ENCODE measurements at places on chromosomes 1 and 21.

DNA sequence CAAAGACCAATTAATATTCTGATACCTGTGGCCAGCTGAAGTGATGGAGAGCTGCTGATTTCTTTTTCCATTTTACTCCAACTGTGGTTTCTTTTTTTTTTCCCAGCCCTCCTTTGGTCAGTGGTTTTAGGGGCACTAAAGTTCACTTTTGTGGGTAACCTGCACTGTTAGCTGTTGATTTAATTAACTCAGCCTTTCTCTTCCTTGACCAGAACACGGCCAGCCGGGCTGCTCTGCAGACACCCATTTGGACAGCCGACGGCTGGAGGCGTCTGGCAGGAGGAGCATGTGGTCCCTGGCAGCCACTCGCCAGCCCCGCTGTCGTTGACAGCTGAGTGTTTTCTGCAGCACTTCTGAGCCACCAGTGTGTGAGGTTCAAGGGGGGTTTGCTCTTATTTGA is 136.2 kb upstream of the RUNX3 start:
- no peak for DNase-seq

DNA sequence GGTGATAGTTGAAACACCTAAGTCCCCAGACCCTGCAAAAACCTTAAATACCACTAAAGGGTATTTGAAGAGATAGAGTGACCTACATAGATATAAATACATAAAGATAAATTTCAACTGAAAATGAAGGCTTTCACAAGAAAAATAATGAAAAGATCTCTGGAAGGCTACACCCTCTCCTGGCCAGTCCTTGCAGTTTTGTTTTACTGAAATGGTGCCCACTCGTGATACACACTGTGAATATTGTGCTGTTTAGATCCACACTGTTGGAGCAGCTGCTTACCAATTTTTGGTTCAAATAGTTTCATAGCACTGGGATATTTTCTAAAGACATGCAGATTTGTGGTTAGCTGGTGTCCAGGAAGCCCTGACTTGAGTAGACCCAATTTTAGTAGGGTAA is 31.5 kb upstream of the RNF187 start:
- DNase-seq, result no peak

DNA sequence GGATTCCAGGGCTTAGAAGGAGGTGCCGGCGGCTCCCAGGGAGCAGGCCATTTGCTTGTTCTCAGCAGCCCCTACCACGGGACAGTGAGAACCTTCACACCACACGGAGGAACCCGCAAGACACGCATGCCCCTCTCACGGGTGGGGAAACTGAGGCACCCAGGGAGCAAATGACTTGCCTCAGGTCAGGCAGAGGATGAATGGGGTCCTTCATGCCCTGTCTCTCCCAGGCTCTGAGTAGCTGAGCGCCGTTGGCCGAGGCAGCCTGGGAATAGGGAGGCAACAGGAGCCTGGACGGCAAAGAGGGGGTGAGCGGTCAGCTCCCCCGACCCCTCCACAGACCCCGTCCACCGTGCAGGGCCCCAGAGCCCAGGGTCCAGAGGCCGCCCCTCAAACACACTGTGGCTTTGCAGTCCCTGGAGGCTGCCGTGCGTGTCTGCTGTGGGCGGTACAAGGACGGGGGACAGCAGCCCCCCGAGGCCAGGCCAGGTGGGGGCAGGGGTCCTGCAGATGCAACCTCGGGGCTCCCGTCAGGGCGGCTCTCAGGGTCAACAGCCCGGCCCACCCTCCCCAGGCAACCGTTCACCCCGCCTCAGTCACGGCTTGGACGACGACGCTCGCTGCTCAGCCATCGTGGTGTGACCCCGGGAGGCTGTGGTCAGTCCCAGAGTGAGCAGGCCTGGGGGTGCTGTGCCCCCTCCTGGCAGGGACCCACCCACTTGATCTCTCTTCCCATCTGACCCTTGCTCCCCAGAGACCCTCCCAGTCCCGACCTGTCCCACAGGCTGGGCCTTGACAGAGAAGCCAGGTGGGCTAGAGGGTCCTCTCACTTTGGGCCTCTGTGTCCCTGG is 15.8 kb upstream of the COL6A2 start:
- DNase-seq, result no peak

DNA sequence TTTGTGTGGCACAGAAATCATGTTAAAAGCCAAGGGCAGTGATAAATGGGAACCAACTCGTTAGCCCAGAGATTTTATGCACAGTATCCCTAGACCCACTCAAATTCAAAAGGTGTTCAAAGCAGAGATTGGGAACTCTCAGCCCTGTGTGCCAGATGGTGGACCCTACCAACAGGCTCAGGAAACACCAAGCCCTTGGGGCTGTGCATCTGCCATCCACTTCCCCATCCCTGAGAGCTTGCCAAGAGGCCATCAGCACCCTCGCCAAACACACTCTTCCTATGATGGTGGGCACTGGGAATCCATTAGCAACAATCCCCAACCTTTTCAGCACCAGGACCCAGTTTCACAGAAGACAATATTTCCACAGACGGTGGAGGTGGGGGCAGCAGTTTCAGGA is 194.2 kb upstream of the NFIA start:
- no peak for DNase-seq

- peak; percentile 25 for DNase-seq
Measured at GRCh38 chr1:43522776-43523480, 7.8 kb upstream of the PTPRF start.

DNA sequence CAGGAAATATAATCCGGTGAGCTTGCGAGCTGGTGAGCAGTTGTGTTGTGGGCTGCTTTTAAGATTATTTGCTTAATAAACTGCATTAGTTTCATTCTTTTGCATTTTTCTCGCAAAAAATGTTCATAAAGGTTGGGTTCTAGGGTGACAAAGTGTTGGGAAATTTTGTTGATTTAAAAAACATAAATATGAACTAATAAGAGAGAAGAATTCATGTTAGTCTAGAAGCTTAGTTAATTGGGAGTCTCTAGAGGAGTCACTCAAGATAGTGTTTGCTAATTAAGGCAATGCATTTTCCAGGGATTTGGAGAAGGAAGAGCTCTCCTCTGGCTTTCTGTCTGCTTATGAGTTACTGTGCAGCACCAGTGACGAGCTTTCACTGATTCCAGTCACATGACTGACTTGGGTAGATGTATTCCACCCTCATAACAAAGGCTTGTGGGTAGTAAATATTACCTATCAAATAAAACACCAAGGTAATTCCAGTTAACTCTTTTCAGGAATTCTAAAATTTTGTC is 417.0 kb downstream of the PTBP2 start:
- no peak for DNase-seq

DNA sequence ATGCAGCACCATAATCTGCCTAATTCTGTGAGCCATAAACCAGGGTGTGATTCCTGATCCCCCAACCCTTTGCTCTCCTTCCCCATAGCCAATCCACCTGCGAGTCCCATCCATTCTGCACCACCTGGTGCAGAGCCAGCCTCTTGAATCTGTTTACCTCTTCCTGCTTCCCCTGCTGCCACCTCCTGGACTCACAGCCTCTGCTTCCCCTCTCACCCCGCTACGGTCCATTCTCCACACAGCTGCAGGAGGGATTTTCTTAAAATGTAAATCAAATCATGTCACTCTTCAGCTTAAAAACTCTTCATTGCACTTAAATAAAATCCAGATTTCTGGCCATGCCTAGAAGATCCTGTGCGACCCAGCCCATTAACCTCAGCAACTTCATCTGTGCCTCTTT is 186.7 kb downstream of the FOXD2 start:
- DNase-seq, result no peak

- DNase-seq, result no peak
Measured at GRCh38 chr1:209770636-209771415, 13.5 kb downstream of the C1orf74 start.

GRCh38 chr1:24955161-24955560 is 25.1 kb upstream of the RUNX3 start:
- no peak for DNase-seq

GRCh38 chr1:232009741-232010140 is 383.2 kb downstream of the DISC1 start:
- DNase-seq, result no peak

GRCh38 chr1:116185161-116185701 is 74.0 kb downstream of the MAB21L3 start:
- DNase-seq, result no peak

GRCh38 chr21:34143685-34144182 is 70.4 kb downstream of the MRPS6 start:
- no peak for DNase-seq

- DNase-seq, result no peak
Measured at GRCh38 chr21:32708069-32708468, 19.7 kb downstream of the SYNJ1 start.

DNA sequence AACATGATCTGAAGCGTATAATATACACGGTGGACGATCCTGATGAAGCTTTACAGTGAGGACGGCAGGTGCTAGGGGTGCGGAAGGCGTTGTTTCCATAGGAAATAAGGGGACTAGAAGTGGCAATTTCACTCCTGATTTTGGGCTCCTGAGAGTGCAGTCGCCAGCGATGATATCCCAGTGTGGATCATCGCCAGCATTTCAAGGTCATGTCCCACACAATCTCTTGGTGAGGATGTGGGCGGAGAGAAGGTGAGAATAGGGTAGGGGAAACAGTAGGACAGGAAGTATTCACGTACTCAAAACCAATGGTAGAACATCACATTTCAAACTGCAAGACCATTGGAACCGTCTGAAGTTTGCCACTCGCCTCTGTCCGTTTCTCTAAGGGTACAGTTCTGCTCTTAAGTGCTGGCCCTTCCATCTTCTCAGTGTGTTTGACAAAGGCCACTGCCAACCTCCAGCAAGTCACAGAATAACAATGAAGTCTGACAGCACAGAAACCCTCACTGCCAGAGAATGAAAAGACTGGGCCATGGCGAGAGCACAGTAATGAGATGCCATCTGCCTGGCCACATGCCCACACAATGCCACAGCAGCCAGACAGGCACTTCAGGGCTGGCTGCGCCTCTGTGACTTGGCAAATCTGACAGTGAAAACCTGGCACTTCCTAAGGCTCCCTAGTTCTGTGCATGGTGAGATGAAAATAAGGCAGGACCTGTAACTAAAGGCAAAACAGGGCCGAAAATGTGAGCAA is 27.9 kb downstream of the PCSK9 start:
- no peak for DNase-seq

DNA sequence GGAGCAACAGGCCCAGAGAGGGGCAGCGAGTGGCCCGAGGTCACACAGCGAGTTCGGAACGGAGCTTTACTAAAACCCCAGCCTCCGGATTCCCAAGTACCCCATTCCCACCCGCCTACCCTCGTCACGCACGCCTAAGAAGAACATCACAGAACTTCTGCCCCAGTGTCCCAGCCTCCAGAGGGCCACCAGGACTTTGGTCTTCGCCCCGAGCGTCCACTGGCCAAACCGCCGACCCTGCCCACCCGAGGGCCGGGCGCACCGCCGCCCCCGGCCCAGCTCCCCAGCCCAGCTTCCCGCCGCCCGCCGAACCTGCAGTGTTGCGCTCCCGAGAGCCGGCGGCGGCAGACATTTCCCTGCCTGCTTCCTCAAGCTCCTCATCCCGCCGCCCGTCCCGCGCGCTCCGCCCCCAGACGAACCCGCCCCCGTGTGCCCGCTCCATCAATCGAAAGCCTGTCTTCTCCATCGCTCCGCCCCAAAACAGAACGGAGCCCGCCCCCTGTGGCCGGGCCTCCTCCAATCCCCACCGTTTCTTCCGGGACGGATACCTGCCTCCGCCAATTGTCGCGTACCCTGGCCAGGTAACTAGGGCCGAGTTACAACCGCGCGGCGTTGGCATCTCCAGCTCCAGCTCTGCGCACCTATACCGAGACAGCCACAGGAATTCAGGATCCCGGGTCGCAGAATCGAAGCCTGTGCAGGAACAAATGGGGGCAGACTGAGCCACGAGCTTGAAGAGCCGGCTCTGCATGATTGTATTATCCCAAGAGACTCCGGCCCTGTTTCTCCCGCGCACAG is 15.3 kb downstream of the INPP5B start:
- DNase-seq, result peak; percentile 78

GRCh38 chr1:234734412-234734835 is 124.4 kb upstream of the IRF2BP2 start:
- DNase-seq, result no peak

DNA sequence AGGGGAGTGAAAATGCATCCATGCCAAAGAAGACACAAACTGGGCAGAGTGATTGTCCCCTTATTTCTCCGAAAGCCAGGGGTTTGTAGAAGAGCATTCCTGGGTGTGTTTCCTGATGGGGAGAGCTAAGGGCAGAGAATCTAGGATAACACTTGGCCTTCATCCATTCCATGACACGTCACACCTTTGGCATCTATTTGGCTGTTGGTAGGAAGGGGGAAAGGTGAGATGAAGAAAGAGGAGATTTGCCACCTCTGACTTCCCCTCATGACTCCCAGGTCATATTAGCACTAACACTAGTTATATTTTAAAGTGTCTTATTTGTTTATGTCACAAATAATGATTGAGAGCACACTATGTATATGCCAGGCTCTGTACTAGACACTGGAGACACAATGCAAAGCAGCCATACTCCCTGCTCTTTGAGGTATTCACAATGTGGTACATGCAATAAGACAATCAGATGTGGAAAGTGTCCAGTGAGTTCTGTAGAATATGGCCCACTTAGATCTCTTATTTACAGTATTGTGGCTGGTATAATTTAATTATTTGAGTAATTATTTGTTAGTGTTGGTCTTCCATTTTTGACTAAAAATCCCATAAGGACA is 54.5 kb upstream of the GADD45A start:
- no peak for DNase-seq

GRCh38 chr1:33762109-33762830 is 101.6 kb upstream of the HMGB4 start:
- no peak for DNase-seq

DNA sequence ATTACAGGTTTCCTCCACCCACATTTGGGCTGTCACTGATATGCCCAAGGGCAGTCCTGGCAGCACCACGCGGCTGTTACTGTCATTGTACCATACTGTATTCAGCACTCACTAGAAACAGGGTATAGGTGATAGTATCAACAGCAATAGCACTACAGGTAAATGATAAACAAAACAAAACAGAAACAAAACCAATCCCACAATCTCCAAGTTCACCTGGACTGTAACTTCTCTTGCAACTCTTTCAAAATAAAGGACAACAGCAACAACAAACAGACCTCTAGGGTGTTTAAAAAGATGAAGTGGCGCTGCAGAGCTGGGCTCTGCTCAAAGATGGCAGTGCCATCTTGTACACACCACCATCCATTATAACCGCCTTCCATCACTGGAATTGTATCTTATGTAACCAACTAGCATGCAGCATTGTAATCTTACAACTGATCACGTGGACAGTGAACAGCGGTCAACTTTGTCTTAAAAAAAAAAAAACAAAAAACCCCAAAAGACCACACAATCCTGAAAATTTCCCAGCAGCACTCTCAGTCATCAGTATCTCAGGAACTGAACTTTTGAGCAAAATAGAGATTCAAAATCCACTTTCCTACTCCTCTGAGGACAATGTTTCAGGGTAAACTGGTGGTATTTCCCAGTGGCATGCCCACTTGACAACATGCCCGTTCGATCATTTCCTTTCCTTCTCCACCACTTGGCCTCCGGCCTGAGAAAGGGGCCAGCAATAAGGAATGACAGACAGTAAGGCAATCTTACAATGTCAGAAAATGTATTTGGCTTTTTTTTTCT is 3.8 kb downstream of the IRF2BP2 start:
- no peak for DNase-seq

DNA sequence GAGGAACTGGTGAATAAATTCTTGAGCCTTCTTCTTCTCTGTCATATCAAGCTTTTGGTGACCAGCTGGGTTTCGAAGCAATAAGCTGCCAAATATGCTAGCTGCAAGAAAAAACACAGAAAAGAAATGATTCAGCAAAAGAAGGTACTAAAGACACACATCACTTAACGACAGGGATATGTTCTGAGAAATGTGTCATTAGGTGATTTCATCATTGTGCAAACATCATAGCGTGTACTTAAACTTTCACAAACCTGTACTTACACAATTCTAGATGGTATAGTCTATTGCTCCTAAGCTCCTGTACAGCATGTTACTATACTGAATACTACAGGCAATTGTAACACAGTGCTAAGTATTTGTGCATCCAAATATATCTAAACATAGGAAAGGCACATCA is 2.9 kb upstream of the MTF1 start:
- no peak for DNase-seq

Measured in HFF-Myc (cell line).